HCT116 (cell line): ENCODE measurements at places on chromosomes 11 and 22.

DNA sequence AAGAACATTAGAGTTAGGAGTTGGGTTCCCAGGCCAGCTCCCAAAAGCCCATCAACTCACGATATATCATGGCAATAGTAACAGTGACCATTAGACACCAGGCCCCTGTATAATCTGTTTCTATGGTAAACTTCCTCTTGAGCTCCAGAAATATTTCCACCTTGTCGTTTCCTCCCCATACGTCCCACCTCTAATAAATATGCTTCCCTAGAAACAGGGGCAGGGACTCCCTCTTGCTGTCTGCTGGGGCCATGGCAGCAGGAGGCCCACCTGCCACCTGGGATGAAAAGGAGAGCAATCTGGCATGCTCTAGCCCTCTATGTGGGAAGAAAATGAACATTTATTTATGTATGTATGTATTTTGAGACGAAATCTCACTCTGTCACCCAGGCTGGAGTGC is 32.2 kb upstream of the AMOTL1 start:
- H3K36me3 ChIP-seq: no peaks in the 10 kb centered on the region
- no peak overlapping the region for H3K4me3 ChIP-seq
- H3K4me1 ChIP-seq: peaks cover 75% of the 10 kb centered on the region

DNA sequence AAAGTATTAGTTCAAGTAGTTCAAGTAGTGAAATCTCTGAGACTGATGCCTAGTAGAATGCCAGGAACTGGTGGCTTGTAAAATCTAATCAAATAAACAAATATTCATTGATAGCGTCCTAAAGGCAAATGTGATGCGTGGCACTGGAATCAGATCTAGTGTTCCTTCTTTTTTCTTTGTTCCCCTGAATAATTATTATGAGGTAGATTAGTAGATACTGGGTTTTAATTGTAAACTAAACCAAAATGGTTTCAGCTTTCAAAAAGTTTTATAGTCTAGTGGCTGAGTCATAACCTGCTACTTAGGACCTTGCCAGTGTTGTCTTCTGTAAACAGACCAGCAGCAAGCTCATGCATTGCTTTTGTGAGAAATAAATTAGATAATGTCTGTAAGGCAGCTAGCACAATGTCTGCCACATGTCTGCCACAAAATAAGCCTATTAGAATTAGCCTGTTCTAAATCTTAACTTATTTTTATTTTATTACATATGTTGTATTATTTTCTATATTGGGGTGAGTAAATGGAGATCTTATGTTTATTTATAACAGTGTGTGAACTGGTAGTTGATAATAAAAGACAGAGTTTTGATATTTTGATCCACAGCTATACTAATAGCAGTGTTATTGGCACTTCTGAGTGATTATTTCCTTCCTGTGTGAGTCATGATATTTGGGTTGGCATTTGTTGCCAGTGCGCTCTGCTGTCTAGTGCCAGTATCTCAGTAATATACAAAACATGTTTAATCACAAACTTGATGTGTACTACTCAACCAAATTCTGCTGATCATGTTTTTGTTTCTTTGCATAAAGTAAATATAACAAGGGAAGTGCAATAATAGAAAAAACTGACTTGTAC is 135.7 kb downstream of the TMEM135 start:
- H3K4me3 ChIP-seq: no peak overlapping the region
- peak; percentile 56 for DNase-seq
- H3K27me3 ChIP-seq: no peaks in the 10 kb centered on the region

DNA sequence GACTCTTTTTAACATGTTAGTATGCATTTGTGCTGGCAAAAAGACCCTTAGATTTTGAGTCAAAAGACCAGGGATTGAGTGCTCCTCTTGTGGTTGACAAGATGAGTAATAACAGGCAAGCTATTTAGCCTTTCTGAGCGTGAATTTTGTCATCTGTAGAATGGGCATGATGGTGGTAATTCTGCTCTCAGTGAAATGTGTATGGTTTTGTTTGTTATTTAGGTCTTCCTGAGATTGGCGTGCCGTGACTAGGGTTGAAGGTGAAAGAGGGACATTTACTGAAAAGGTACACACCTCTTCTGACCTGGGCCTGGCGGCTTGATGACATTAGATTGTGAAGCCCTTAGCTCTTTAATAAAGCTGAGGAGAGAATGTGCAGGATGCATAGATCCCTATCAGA is 8.4 kb upstream of the CEP295 start:
- no peak overlapping the region for H3K27ac ChIP-seq
- H3K27me3 ChIP-seq: peaks cover 8% of the 10 kb centered on the region; the same call in 1 of the 2 replicates
- H3K4me3 ChIP-seq: no peak overlapping the region

DNA sequence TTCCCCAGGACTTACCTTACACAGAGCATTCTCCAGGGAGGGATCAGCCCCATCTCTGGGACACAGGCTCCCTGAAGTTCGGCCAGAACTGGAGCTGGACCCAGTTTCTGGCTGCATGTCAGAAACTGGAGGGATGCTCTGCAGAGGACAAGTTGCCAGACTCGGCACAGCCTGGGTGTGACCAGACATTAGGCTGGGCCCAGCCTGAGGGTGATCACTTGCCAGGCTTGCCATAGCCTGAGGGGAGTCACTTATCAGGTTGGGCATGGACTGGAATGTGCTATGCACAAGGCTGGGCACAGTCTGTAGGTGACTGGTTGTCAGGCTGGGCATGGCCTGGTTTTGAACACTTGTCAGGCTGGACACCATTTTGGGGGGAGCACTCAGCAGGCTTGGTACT is 30.7 kb upstream of the STK33 start:
- no peaks in the 10 kb centered on the region for H3K4me1 ChIP-seq
- DNase-seq: no peak
- no peak overlapping the region for H3K27ac ChIP-seq
- H3K4me3 ChIP-seq: no peak overlapping the region

- no peak for DNase-seq
- H3K4me1 ChIP-seq: peaks cover 17% of the 10 kb centered on the region
- H3K36me3 ChIP-seq: no peaks in the 10 kb centered on the region
- H3K27me3 ChIP-seq: no peaks in the 10 kb centered on the region
Observed at GRCh38 chr11:67649634-67650510, 658 bp downstream of the ACY3 start.
